Left renal pelvis (tissue), 4 donors: ENCODE measurements at places on chromosomes 1 and 21. TPM values are rescaled to one million over a fixed set of nuclear protein-coding genes. Genes with fewer than 3 reads are reported as not detected.

PROX1 gene
- 8.4 TPM for polyA plus RNA-seq

CEP170 gene
- polyA plus RNA-seq = 62.9 TPM

EPHA2 gene
- 16.5 TPM for polyA plus RNA-seq

RPAP2 gene
- polyA plus RNA-seq = 40.1 TPM

ANXA9 gene
- polyA plus RNA-seq = 21.5 TPM

IPO13 gene
- polyA plus RNA-seq = 46.2 TPM

KRTAP25-1 gene
- not detected for polyA plus RNA-seq

SMIM12 gene
- 24.2 TPM for polyA plus RNA-seq

CRNN gene
- not detected for polyA plus RNA-seq

LCE1B gene
- polyA plus RNA-seq = not detected

DMRTA2 gene
- polyA plus RNA-seq = not detected

CYP4X1 gene
- 11.5 TPM for polyA plus RNA-seq

CNTN2 gene
- 1.6 TPM for polyA plus RNA-seq

KCND3 gene
- polyA plus RNA-seq = 1.4 TPM

NPHS2 gene
- 5.0 TPM for polyA plus RNA-seq

BRINP2 gene
- polyA plus RNA-seq = 0.16 TPM

TTC22 gene
- 5.7 TPM for polyA plus RNA-seq

PRAMEF12 gene
- not detected for polyA plus RNA-seq

ACTL8 gene
- polyA plus RNA-seq = not detected

WNT9A gene
- 9.3 TPM for polyA plus RNA-seq

RPF1 gene
- 35.2 TPM for polyA plus RNA-seq

ATP5PB gene
- 240 TPM for polyA plus RNA-seq

TTC39A gene
- 8.0 TPM for polyA plus RNA-seq

KCNJ15 gene
- polyA plus RNA-seq = 225 TPM

WDTC1 gene
- polyA plus RNA-seq = 51.5 TPM

CLDN17 gene
- polyA plus RNA-seq = not detected

RGL1 gene
- 55.3 TPM for polyA plus RNA-seq

OR2W3 gene
- polyA plus RNA-seq = 1.3 TPM

TACSTD2 gene
- 45.8 TPM for polyA plus RNA-seq

DDX20 gene
- 16.1 TPM for polyA plus RNA-seq

NKAIN1 gene
- polyA plus RNA-seq = 4.0 TPM

KDM5B gene
- 106 TPM for polyA plus RNA-seq

HMGN1 gene
- polyA plus RNA-seq = 720 TPM

KIRREL1 gene
- 163 TPM for polyA plus RNA-seq

KIF14 gene
- 6.7 TPM for polyA plus RNA-seq

KPRP gene
- not detected for polyA plus RNA-seq

MAEL gene
- polyA plus RNA-seq = 1.4 TPM

GNAT2 gene
- not detected for polyA plus RNA-seq

NFIA gene
- 12.0 TPM for polyA plus RNA-seq

GREM2 gene
- polyA plus RNA-seq = 4.5 TPM

SH3BGR gene
- 5.8 TPM for polyA plus RNA-seq

HPCA gene
- 1.0 TPM for polyA plus RNA-seq

OTUD3 gene
- polyA plus RNA-seq = 30.7 TPM

URB2 gene
- 8.5 TPM for polyA plus RNA-seq

SELE gene
- 0.55 TPM for polyA plus RNA-seq

GUCA2B gene
- not detected for polyA plus RNA-seq

PADI3 gene
- 0.06 TPM for polyA plus RNA-seq

KMO gene
- polyA plus RNA-seq = 0.59 TPM

C1orf226 gene
- polyA plus RNA-seq = 15.9 TPM

CDC20 gene
- 42.0 TPM for polyA plus RNA-seq

LEMD1 gene
- 2.3 TPM for polyA plus RNA-seq

IFT25 gene
- polyA plus RNA-seq = 59.8 TPM

SELENBP1 gene
- polyA plus RNA-seq = 44.2 TPM

MFAP2 gene
- polyA plus RNA-seq = 218 TPM

TDRD5 gene
- 5.6 TPM for polyA plus RNA-seq

HUNK gene
- polyA plus RNA-seq = 20.3 TPM
